ENCODE measurements at places on chromosomes 5 and 9.

DNA sequence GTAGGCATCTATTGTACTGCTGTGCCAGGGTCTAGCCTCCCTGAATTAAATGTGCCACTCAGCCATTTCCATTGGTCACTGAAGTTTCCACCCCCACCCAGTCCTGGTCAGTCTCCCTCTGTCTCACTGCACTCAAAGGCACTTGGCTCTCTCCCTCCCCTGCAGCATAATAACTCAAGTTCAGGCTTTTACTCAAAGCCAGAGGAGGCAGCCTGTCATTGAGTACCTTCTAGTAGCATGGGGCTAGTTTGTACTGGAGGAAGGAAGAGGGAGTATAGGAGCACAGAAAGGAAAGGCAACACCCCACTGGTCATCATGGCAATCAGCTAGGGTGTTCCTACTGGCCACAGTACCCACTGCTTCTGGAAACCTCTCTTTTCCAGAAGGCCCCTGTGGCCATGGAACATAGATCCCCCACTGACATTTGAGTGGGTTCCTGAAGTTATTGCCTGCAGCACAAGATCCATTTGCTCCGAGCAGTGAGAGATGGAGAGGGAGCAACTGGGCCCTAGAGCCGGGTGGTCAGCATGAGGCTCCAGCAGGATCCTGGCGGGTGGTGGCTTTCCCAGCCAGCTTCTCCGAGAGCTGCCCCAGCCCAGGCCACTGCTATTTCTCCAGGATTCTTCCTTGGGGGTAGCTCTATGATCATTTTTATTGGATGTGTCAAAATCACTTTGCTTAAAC is 89.9 kb upstream of the CPEB4 start:
- DNase-seq = no peak

GRCh38 chr5:15902066-15902465 is 277.5 kb downstream of the MARCHF11 start:
- DNase-seq = no peak

- no peak for DNase-seq
Measured at GRCh38 chr9:120889606-120890271, 12.8 kb upstream of the PHF19 start.

GRCh38 chr5:157279605-157280239 is 13.8 kb downstream of the CYFIP2 start:
- DNase-seq = no peak

DNA sequence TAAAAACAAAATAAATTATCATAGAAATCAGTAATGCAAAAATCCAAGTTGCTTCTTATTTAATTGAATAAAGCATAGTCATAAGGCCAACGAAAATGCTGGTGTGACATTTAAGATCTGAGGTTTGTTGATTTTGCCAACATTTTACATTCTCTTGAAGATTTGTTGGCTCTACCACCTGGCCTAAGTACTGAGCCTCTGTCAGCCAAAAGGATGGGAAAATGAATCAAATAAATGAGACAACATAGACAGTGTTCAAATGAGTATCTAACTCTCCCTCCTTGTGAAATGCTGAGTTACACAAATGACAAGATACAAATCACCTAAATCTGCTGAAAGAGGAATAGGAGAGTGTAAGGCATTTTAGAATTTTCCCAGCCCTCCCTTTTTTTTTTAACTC is 575.0 kb downstream of the CDH12 start:
- no peak for DNase-seq

GRCh38 chr9:133823189-133824105 is 85.3 kb upstream of the SARDH start:
- no peak for DNase-seq

GRCh38 chr9:85237478-85237877 is 504.3 kb downstream of the AGTPBP1 start:
- DNase-seq = no peak

DNA sequence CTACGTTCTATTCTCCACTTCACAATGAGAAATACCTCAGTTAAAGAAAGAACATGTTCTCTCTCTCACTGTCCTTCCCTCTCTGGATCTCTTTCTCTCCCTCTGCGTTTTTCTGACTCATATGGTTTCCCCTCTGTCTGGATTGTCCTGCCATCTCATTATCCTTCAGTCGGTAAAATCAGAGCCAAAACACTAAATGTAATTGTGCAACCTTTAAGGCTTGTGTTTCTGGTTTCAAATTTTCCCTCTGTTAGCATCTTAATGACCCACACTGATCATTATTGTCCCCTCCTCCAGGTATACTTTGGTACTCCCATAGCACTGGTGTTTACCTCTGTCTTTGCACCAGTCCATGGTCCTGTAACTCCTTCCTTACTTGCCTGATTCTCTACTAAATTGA is 509.4 kb upstream of the C9orf72 start:
- no peak for DNase-seq

GRCh38 chr9:36640771-36641381 is 68.2 kb downstream of the MELK start:
- DNase-seq = no peak

- DNase-seq = no peak
Measured at GRCh38 chr5:56018832-56019231, 24.1 kb upstream of the IL6ST start.

GRCh38 chr9:99878651-99879050 is 27.8 kb upstream of the STX17 start:
- DNase-seq = no peak

DNA sequence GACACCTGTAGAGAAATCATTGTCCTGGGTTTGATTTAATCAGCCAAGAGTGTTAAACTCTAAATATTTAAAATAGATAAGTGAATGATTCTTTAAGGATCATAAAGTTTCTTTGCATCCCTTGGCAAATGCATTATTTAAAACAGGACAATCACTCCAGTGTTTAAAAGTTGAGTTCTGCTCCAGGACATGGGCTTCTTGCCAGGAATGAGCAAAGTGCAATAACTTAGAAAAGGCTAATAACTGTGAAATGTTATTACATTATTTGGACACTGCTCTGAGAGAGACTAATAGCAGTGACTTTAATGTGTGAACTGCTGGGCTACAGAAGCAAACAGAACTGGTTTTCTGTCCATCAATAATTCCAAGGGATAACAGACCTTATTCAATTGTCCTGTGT is 283.3 kb downstream of the GABRB2 start:
- no peak for DNase-seq

DNA sequence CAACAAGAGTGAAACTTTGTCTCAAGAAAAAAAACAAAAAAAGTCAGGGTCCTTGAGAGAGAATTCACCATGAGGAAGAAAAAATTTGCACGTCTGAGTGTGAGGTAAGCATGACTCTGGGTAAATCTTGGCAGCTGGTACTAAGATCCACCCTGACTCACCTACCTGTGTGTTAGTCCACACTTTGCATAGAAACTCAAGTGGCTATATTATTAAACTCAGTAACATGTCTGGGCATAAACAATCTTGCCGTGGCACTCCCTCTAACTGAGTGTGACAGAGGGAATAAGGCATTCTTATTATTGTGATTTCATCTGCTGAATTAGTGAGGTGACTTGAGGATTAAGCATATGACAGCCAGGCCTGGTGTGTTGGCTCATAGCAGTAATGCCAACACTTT is 259.4 kb upstream of the VLDLR start:
- no peak for DNase-seq

DNA sequence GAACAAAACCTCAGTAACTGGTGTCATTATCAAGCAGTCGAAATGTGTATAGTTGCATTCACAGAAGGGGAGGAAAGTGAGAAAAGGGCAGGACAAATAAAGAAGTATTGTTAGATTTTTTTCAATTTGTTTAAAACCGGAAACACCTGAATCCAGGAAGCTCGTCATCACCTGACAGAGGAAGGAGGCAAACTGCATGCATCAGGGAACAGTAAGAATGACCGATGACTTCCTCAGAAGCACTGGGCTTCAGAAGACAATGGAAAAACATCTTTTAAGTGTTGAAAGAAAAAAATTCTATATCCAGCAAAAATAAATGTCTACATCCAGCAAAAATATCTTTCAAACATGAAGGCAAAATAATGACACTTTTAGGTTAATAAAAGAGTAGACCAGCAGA is 29.5 kb downstream of the PLEKHG4B start:
- DNase-seq = no peak

GRCh38 chr9:123997665-123998277 is 13.8 kb upstream of the LHX2 start:
- no peak for DNase-seq

- no peak for DNase-seq
Measured at GRCh38 chr5:68543212-68543611, 327.7 kb downstream of the PIK3R1 start.

- DNase-seq = no peak
Measured at GRCh38 chr5:176731506-176732160, 78.7 kb upstream of the UNC5A start.

DNA sequence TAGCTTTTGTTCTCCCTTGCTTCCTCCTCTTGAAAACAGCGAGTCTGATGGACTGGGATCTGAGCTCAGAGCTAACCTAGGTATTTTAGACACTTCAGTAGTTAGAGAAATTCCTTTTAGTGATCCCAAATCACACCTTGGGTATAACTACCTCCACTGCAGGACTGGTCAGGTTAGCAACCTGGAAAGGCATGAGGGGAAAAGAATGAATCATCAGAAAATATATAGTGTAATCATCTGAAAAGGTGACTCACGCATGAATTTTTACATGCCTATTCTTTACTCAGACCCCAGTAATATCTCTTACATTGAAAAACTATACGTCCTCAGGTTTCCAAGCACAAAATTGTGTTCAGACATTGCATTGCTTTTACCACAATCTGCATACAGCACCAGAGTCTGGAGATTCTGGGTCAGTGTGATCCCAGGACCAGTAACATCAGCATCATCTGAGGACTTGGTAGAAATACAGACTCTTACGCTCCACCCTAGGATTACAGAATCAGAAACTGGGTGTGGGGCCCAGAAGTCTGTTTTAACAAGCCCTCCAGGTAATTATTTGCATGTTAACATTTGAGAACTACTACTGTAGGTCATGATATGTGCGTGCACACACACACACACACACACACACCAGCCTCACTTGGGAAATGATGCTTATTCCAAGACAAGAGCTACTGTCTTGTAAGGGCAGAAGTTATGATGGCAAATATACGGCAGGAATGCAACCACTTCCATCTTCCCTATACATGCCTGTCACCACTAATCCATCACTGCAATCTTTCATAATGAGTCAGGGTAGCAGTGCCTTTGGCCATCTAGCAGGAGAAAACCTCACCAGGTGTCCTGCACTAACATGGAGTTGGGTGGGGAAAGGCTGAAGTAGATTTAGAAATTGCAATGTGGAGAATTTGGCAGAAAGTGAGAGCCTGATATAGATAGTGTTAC is 271.6 kb upstream of the MAP3K1 start:
- no peak for DNase-seq

DNA sequence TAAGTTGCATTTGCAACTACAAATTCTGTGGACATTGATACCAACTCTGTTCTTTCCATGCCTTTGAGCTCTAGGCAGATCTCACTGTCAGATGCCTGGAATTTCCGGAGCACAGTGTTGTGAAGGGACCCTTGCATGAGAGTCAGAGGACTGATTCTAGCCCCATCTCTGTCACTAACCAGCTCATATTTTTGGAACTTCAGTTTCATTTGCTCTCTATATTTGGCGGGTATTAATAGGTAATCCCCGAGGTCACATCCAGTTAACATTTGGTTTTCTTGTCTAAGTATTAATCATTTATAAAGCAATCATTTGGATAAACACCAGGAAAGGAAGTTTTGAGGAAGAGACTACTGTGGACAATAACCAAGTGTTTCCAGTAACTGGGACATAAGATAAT is 115.7 kb downstream of the MAN2A1 start:
- no peak for DNase-seq

DNA sequence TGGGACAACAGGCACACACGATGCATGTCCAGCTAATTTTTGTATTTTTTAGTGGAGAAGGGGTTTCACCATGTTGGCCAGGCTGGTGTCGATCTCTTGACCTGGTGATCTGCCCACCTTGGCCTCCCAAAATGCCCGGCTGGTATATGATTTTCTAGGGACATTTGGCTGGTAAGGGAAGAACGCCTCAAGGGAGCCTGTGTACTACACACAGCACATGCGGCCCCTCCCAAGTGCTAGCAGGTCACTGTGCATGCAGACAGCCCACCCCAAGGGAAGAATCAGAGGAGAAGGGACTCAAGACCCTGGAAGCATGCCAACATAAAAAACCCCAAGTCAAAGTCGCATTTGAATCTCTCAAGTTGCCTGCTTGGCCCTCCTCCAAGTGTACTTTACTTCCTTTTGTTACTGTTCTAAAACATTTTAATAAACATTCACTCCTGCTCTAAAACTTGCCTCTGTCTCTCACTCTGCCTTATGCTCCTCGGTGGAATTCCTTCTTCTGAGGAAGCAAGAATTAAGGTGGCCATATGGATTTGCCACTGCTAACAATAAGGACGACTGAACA is 24.3 kb upstream of the OTULINL start:
- DNase-seq = no peak

GRCh38 chr5:118647587-118647986 is 340.8 kb downstream of the DTWD2 start:
- DNase-seq = no peak

DNA sequence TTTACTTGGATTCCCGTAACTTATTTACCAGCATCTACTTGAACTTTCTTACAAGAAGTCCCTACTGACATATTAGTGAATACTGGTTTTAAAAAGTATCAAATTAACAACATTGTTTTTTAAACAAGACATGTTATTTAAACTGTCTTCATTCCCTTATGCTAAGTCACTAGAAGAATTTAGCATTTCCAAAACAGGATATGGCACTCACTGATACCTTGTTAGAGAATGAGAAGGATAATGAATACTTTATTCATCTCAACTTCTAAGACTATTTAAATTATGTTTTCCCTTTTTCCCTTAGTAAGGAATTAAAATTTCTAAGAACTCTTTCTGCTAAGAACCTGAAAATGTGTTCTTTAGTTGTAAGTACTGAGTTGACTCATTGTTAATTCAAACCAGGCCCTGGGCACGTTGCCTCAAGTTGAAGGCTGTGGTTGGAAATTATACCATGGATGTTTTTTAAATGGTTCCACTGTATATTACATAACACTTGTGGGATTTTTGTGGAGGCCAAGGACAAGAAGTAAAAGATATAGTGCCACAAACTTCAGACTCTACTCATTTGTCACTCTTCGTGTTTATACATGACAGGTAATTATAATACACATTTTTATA is 219.0 kb upstream of the EDIL3 start:
- DNase-seq = no peak

DNA sequence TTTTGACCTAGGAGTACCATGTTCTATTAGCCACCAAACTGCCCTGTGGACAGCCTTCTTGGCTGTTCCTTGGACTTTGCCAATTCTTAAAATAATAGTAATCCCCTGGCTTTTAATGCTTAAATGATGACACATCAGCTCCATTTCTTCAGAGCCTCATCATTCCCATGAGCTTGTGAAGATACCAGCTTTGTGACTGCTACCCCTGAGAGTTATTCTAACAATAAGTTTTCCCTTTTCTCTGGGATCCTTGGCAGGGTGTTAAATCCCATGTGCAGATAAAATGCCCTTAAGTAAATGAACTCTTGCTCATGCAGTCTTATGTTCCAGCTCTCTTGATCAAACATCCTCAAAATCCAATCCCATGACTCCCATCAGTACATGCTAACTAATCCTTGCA is 415.3 kb downstream of the CETN3 start:
- DNase-seq = no peak

GRCh38 chr5:52491818-52492217 is 295.9 kb upstream of the ITGA1 start:
- no peak for DNase-seq

DNA sequence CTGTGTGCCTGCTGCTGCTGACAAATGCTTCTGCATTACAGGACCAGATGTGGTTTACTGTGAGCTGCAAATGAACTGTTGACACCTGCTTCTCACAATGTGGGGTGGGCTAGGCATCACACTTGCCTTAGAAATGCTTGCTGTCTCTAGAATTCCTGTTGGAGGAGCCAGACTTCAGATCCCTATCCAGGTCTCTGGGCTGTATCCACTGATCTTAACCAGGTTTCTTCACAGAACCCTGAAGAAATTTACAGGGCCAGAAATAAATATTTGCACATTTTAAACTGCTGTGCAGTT is 255.4 kb downstream of the FAM114A2 start:
- no peak for DNase-seq

All from T-helper 9 cell (primary cell).